ENCODE measurements at places on chromosomes 4 and X. TPM values are rescaled to one million over a fixed set of nuclear protein-coding genes. Genes with fewer than 3 reads are reported as not detected.

DNA sequence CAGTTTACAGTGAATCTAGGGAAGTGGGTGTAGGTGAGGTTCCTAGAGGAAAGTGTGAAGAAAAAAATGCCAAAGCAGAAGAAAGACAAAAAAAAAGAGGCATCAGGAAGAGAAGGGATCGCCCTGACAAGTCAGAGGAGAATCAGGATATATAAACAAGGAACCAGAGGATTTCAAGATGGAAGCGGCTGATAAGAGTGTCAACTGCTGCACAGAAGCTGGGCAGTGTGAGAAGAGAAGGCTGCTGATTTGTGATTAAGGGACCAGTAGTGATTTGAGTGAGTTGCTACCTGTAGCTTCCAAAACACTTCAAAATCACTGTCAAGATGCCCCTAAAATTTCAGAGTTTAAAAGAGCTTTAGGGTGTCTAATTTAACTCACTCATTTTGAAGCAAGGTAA, 258.2 kb downstream of the PPP3CA start:
- H3K27me3 ChIP-seq = no peaks in the 10 kb centered on the region
- no peak overlapping the region for H3K4me3 ChIP-seq

The IKBKG gene
- total RNA-seq = 12.3 TPM

The ANOS1 gene
- total RNA-seq = 6.1 TPM

GRCh38 chr4:165383591-165384073, 4.8 kb downstream of the CPE start:
- peaks cover 18% of the 10 kb centered on the region for H3K27me3 ChIP-seq
- H3K4me1 ChIP-seq = no peaks in the 10 kb centered on the region
- DNase-seq = no peak
- H3K27ac ChIP-seq = no peak overlapping the region

DNA sequence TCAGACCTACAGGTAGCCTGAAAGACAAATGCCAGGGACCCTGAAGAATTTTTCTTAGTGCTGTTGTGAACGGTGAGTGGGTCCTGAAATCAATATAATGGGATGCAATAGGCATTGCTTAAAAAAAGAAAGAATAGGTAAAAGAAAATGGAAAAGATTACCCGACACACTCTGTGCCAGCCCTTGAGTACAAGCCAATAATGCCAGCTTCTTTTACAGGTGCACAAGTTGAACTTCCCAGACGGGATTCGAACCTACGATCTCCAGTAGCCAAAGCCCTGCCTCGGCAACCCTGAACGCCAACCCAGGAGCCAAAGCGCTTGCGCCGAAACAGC, 24.7 kb upstream of the GLOD5 start:
- H3K36me3 ChIP-seq = no peaks in the 10 kb centered on the region
- no peak overlapping the region for H3K27ac ChIP-seq
- H3K4me1 ChIP-seq = no peaks in the 10 kb centered on the region
- peak overlapping the region; percentile 71 for H3K4me3 ChIP-seq

The USP51 gene
- 2.3 TPM for total RNA-seq

DNA sequence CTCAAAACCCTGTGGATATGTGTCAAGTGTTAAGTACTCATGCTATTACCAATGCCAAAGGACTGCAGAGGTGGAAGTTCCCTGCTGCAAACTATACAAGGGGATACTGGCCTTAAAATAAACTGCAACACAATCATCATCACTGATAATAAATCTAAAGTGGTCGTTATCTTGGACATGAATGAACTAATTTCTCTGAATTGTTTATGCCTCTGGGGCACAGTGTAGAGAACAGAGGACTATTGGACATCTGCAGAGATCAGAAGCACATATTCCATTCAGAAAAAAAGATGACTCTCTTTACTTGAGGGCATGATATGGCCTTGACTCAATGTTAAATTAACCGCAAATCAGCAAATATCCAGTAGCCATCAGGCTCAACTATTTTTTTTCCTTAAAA, 542.6 kb upstream of the IGFBP7 start:
- no peak overlapping the region for H3K27ac ChIP-seq
- H3K4me3 ChIP-seq = no peak overlapping the region
- H3K36me3 ChIP-seq = no peaks in the 10 kb centered on the region
- no peaks in the 10 kb centered on the region for H3K4me1 ChIP-seq
- no peak for DNase-seq
- H3K27me3 ChIP-seq = no peaks in the 10 kb centered on the region

The SYTL4 gene
- total RNA-seq = 4.0 TPM

- DNase-seq = no peak
- H3K4me3 ChIP-seq = peak overlapping the region; percentile 49
- peaks cover 14% of the 10 kb centered on the region for H3K27me3 ChIP-seq
- no peak overlapping the region for H3K27ac ChIP-seq
- no peaks in the 10 kb centered on the region for H3K36me3 ChIP-seq
- peaks cover 12% of the 10 kb centered on the region for H3K4me1 ChIP-seq
These were observed 23.3 kb downstream of the MRFAP1 start for GRCh38 chr4:6663596-6664393.

DNA sequence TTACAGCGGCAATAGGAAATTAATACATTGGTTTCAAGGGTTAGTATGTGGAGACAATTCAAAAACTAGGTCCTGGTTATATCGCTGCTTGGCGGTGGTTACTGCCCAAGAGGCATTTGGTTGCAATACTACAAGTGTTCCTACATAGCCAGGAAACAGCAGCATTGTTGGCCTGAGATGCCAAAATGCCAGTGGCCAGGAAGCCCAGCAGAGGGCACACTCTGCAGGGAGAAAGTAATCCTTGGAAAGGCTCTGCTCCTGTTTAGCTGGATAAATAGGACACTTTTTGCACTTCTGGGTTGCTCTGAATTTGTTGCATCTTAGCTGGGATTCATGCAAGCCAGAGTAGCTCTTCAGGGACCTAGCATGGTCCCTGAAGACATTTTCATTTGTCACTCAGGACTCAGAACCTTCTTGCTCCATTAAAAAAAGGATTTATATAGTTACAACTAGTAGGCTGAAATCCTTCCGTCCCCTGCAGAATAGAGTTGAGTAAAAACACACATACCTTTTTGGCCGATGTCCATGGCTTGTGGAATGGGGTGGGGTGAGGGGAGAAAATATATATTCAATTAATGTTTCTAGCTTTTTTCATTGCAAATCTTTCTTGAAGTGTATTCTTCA, 8.1 kb upstream of the GPR119 start:
- no peak overlapping the region for H3K4me3 ChIP-seq
- H3K36me3 ChIP-seq = no peaks in the 10 kb centered on the region
- no peaks in the 10 kb centered on the region for H3K4me1 ChIP-seq
- peak; percentile 16 for DNase-seq

DNA sequence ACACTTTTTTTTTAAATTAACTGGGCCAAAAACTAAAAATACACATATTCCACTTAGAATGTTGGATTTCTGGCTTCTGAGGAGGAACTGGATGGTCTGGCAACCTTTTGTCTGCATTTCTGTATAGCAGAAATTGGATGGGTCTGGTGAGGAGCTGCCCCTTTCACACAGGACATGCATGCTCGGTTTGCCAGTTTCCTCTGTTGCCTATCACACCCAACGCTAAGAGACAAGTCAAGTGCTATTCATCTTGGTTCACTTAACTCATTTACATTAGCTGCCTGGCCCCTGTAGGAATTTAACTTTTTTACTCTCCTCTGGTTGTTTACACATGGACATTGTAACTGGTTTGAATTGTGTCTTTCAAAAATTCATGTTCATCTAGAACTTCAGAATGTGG, 195.7 kb downstream of the PACRGL start:
- no peak overlapping the region for H3K27ac ChIP-seq
- no peaks in the 10 kb centered on the region for H3K27me3 ChIP-seq
- H3K4me1 ChIP-seq = no peaks in the 10 kb centered on the region

The GNRHR gene
- total RNA-seq = not detected

The OTUD6A gene
- not detected for total RNA-seq

DNA sequence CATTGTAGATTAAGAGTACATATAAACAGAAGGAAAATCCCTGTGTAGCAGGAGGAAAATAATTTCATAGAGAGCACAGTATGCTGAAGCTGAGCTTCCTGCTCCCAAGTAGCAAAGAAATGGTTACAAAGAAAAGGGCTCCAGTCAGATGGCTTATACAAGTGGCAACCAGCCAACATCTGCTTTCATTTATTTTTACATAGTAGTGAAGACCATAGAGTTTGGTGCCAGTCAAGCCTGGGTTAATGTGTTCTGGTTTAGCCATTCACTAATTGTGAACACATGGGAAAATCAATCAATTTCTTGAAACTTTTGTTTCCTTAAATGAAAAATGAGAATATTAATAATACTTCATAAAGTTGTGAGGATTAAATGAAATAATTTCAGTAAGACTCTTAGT, 111.3 kb upstream of the ELOVL6 start:
- no peak overlapping the region for H3K27ac ChIP-seq
- peaks cover 5% of the 10 kb centered on the region for H3K4me1 ChIP-seq
- no peaks in the 10 kb centered on the region for H3K36me3 ChIP-seq
- H3K4me3 ChIP-seq = no peak overlapping the region
- no peak for DNase-seq

All from heart right ventricle (tissue), 16 donors.